ENCODE measurements at places on chromosomes 5 and 9.

- peak; percentile 35 for DNase-seq
These were observed 655.5 kb upstream of the ZNF608 start for GRCh38 chr5:125401724-125402622.

- DNase-seq, result no peak
These were observed 10.5 kb upstream of the LHFPL2 start for GRCh38 chr5:78659114-78659513.

DNA sequence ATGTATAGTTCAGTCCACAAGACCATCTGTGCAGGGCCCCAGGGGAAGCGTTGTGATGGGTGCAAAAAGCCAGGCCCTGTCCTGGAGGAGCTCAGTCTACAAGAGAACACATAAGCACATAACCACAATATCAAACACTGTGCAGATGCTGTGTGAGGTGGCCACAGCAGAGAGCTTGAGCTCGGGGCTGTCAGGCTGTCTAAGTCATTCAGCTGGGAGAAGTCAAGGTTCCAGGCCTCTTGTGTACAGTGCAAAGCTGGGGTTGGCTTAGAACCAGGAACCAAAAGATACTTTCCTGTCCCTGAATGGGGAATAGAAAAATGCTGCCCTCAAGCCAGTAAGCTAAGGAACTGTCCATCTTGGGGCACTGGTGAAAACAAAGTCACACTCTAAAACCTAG lies 75.0 kb downstream of the PRDM6 start:
- no peak for DNase-seq

DNA sequence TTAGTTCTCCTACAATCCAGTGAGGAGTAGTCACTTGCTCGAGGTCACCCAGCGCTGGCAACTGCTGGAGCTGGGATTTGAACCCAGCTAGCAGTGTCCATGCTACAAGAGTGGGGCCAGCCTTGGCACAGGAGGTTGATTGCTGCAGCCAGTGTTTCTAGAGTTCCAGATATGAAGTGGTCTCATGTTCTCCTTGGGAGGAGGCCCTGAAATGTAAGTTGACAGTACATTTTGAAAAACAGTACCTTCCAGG lies 802 bp downstream of the CCDC107 start:
- no peak for DNase-seq

DNA sequence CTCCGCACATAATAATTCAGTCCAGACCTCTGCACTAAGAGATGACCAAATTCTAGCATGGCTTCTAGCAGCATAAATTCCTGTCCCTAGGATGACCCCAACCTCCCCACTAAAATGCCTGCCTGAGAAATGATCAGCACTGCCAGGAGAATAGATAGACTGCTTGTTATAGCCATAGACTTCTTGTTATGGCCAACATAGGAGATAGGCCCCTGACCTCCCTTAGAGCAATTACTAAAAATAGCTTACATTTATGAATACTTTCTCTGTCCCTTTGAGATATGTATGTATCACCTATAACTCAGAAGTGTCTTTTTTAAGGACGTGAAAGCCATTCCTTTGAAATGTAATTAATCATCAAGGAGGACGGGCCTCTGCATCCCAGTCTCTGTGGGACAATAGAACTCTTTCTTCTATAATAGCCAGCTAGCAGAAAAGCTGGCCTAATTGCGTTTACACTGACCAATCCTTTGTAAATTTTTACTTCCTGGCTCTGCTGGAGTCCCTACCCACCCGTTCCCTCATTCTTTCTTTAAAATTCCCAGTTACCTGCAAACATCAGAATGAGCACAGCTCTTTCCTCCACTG lies 1002.7 kb downstream of the CDH18 start:
- peak; percentile 19 for DNase-seq

DNA sequence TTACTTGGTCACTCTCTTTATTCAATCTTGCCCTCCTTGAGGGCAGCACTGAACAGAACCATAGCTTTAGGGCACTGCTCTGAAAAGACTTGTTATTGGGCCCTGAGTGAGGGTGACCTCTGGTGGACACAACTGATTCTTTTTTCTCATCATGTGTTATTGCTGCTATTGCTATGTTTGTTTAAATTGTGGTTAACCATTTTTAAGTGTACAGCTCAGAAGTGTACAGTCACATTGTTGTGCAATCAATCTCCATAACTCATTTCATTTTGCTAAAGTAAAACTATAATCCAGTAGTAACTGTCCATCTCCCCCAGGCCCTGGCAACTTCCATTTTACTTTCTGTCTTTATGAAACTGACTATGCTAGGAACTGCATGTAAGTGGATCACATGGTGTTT lies 351.1 kb upstream of the RIOK2 start:
- DNase-seq, result peak; percentile 85

GRCh38 chr5:1349246-1349645 lies 4.3 kb upstream of the CLPTM1L start:
- no peak for DNase-seq

DNA sequence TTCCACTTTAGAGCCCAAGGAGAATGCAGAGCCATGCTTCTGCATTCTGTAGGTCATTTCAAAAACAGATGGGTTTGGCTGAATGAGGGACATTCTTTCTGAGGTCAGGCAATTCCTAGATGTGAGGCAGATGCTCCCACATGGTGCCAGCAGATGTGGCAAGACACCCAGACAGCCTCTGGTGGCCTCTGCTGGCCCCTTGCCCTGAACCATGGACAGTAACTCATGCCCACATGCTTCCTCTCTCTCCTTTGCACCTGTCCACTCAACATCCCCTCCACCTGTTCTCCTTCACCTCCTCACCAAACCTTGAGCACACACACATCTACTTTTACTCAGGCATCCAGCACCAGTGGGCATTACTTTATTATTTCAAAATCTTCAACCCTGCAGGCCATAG lies 252.3 kb downstream of the DNAH5 start:
- DNase-seq, result no peak

DNA sequence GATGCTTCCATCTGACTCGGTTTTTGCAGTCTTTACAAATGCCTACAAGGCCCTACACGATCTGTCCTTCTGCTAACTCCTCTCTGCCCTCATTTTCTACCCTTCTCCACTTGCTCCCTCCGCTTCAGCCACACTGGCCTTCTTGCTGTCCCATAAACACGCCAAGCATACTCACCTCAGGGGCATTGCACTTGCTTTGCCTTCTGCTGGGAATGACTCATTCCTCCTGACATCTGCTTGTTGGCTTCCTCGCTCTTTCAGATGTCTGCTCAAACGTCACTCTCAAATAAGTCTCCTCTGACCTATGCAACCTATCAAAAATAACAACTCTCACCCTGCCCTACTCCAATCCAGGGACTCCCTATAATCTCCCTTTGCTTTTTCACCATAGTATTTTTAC lies 28.2 kb downstream of the CDC25C start:
- peak; percentile 17 for DNase-seq

GRCh38 chr5:151258816-151259215 lies 5.8 kb downstream of the GM2A start:
- DNase-seq, result no peak
